ENCODE measurements at places on chromosomes 7 and 10. TPM values are rescaled to one million over a fixed set of nuclear protein-coding genes. Genes with fewer than 3 reads are reported as not detected.

LIPM gene
- total RNA-seq: not detected

DNA sequence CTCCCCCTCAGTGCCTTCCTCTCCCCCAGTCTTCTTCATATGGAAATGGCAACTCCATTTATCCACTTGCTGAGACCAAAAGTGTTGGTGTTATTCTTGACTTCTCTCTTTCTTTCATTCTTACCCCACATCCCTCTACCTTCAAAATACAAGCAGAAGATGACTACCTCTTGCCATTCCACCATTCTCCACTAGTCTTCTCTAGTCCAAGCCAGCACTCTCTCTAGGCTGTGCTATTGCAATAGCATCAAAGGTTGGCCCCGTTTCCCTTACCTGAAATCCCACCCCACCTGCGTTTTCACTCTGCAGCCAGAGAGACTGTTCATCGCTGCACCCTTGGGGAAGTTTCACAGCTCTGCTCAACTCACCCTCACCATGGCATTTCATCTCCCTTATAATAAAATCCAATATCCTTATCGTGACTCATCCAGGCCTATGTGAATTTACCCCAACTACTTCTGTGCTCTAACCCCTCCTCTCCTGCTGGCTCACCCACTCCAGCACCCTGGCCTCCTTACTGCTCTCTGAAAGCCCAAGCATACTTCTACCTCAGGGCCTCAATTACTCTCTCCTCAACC is 109.1 kb downstream of the LSM5 start:
- DNase-seq: no peak

LIPN gene
- total RNA-seq: not detected

DNA sequence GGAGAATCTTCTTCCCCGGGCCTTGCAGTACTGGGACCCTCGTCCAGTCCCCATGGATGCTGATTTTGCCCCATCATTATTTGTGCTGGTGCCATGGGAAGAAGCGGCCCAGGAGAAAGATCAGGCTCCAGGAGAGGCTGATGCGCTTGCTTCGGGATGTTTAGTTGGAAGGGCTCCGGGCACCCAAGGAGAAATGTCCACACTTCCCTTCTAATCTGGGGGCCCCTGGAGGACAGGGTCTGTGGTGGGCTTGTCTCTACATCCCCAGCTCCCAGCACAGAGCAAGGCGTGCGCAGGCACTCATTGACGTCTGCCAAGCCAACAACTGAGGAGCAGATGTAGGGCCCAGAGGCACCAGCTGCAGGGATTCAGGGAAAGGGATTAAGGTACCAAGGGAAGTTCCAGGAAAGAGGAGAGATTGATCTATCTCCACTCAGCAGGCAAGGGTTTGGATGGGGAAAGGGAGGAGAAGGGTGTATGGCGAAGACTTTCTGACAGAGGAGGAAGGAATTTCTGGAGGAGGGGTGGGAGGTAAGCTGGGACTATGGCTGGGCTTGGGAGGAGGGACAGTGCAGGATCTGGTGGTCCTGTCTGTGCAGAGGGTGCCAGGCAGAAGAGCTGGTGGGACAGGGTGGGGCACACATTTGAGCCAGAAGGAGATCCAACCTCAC is 38.7 kb upstream of the LEP start:
- no peak for DNase-seq

GRCh38 chr10:4448030-4448429 is 378.0 kb upstream of the AKR1E2 start:
- no peak for DNase-seq

PDK4 gene
- not detected for total RNA-seq

ASB10 gene
- not detected for total RNA-seq

DNA sequence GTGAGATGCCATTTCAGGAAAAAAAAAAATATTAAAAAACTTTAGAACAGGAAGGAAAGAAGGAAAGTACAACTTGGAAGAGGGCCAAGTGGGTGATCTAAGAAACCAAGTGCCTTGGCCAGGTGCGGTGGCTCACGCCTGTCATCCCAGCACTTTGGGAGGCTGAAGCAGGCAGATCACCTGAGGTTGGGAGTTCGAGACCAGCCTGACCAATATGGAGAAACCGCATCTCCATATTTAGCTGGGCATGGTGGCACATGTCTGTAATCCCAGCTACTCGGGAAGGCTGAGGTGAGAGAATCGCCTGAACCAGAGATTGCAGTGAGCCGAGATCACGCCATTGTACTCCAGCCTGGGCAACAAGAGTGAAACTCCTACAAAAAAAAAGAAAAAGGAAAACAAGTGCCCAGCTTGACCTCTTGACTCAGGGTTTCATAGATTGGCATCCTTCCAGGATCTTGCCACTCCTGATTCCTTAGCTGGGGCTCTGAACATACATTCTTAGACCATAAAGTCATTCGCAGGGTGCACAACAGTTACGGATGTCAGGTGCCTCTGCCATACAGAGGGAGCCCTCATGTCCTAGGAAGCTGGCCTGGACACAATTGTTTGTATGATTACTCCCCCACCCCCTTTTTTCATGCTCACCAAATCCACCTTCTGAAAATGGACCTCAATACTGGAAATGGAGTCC is 2.1 kb upstream of the GUSB start:
- DNase-seq: no peak

DNA sequence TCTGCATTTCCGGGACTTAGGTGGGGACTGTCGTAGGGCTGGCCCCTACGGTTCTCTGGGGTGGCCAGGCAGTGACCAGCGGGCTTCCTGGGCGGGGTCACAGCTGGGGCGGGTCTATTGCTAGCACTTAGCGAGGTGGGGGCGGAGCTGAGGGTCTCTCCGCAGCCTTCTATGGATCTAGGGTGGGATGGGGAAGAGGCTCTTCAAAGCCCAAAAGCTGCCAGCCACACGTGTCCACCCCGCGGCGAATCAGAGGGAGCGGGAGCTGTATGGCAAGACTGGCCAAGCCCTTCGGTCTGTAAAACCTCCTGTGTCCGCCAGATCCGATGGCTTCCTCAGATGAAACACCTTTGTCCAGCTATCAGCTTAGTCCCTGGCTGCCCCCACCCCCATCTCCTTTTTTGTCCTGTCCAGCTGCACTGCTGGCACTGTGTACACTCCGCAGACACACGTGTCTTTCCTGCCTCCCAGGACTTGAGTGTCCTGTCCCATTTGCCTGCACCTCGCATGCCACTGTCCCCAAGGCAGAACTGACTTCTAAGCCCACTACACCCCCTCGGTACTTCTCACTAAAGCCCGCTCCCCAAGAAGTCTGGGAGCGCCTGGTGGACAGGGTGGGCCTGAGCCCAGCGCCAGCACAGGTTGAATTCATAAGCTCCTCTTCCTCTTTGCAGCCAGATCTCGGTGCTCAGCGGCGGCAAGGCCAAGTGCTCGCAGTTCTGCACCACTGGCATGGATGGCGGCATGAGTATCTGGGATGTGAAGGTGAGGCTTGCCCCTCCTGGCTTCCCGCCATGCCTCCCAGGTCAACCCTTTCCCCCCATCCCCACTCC is 14.8 kb downstream of the PDAP1 start:
- no peak for DNase-seq

ANXA11 gene
- total RNA-seq: 166 TPM

DNA sequence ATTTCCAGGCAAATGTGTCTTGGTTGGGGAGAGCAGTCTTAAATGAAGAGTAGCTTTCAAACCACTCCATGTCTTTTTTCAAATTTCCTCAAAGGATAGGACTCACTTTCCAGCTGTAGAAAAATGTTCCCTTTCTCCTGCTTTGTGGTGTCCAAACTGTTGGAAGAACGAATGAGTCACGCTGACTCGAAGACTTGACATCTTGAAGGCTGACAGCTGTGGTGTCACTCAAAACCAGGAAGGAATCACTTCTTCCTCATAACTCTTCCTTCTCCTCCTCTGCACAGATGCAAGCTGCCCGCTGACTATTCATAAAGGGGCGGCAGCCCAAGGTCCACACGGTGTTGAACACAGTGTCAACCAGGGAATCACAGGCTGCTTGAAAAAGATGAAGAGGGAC is 19.2 kb downstream of the PLA2G12B start:
- no peak for DNase-seq

Measured in natural killer cell treated with Interleukin-12 subunit alpha and Interleukin-12 subunit beta and Interleukin-15 and Interleukin-18, amount 100 ng/mL, for 72 hours (primary cell).